ENCODE measurements at places on chromosomes 4 and X. TPM values are rescaled to one million over a fixed set of nuclear protein-coding genes. Genes with fewer than 3 reads are reported as not detected.

GRCh38 chrX:7109838-7110793 is 37.4 kb upstream of the STS start:
- H3K27ac ChIP-seq: peak overlapping the region; percentile 13
- no peaks in the 10 kb centered on the region for H3K27me3 ChIP-seq
- DNase-seq: no peak
- H3K4me1 ChIP-seq: peaks cover 17% of the 10 kb centered on the region
- H3K4me3 ChIP-seq: no peak overlapping the region

- H3K4me3 ChIP-seq: no peak overlapping the region
- H3K36me3 ChIP-seq: no peaks in the 10 kb centered on the region
- H3K27me3 ChIP-seq: no peaks in the 10 kb centered on the region
- no peak overlapping the region for H3K27ac ChIP-seq
These were observed 282.0 kb downstream of the GALNTL6 start for GRCh38 chr4:172095161-172095560.

DNA sequence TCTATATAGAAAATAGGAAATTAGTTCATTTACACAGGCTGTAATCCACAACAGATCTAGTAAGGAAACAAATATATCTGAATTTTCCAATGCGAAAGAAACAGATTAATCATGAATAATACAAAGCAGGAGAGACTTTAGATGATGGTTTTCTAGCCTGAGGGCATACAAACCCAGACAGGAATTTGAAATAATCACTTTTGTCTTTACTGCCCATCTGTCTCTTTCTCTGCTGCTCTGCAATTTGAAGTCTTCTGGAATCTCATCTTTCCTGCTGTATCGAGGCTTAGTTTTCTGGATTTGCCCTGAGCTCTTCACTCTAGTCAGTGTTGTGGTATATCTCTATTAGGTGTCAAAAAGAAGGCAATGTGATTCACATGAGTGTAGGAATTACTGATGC is 711.8 kb upstream of the FAM241A start:
- no peak overlapping the region for H3K27ac ChIP-seq
- no peak for DNase-seq
- no peak overlapping the region for H3K4me3 ChIP-seq
- no peaks in the 10 kb centered on the region for H3K27me3 ChIP-seq
- no peaks in the 10 kb centered on the region for H3K36me3 ChIP-seq

- DNase-seq: no peak
- H3K27ac ChIP-seq: no peak overlapping the region
- H3K4me3 ChIP-seq: no peak overlapping the region
These were observed 872.5 kb upstream of the SLIT2 start for GRCh38 chr4:19379191-19379708.

GRCh38 chrX:10507876-10508275 is 112.5 kb downstream of the MID1 start:
- H3K36me3 ChIP-seq: no peaks in the 10 kb centered on the region
- no peak overlapping the region for H3K4me3 ChIP-seq
- no peaks in the 10 kb centered on the region for H3K27me3 ChIP-seq
- no peaks in the 10 kb centered on the region for H3K4me1 ChIP-seq
- H3K27ac ChIP-seq: no peak overlapping the region

- H3K36me3 ChIP-seq: no peaks in the 10 kb centered on the region
- no peaks in the 10 kb centered on the region for H3K4me1 ChIP-seq
- no peak for DNase-seq
- no peaks in the 10 kb centered on the region for H3K27me3 ChIP-seq
- no peak overlapping the region for H3K27ac ChIP-seq
- no peak overlapping the region for H3K4me3 ChIP-seq
These were observed 125.1 kb upstream of the FRMPD4 start for GRCh38 chrX:12013211-12013618.

PDZD11 gene
- 55.8 TPM for total RNA-seq

SLC7A11 gene
- 194 TPM for total RNA-seq
